ENCODE measurements at places on chromosomes 5 and 9. TPM values are rescaled to one million over a fixed set of nuclear protein-coding genes. Genes with fewer than 3 reads are reported as not detected.

GRCh38 chr5:146745931-146746577 is 132.5 kb downstream of the PPP2R2B start:
- DNase-seq, result no peak

DNA sequence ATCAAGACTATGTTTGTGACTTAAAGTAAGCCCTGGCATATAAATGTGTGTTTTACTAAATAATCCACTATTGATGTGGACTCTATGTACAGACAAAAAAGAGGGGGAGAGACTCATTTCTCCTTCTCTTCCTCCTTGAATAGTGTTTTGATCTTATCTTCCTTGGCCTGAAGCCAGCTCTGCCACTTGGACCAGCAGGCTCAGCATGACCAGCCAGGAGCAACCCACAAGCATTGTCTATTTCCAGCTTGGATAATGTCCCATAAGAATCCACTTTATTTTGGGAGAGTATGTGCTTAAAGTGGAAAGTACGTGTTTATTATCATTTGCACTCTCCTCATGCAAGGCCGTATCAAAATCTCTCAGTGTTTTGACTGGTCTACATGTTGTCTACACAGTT is 23.8 kb upstream of the SLC46A2 start:
- DNase-seq, result no peak

ADAM19 gene
- polyA plus RNA-seq, result 8.8 TPM

- DNase-seq, result no peak
Measured at GRCh38 chr9:106893088-106893487, 30.1 kb downstream of the ZNF462 start.

GRCh38 chr5:9373571-9373970 is 172.3 kb downstream of the SEMA5A start:
- DNase-seq, result no peak

CD74 gene
- polyA plus RNA-seq, result 230 TPM

ZNF782 gene
- 9.8 TPM for polyA plus RNA-seq

DNA sequence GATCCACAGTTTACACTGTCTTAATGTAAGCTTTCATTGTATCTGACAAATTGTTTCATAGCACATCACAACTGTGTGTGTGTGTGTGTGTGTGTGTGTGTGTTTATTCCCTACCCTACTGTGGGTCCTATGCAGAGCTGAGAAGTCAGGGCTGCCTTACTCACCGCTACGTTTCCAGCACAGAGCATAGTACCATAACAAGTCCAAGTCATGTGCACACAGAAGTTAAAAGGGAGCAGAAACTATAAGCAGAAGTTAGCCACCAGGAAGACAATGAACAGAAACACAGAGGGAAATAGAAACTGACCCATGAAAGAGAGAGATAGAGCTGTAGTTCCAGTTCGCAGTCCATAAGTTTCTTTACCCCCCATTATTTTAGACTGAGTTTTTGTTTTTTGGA is 38.2 kb upstream of the DMXL1 start:
- no peak for DNase-seq

FBP2 gene
- 0.10 TPM for polyA plus RNA-seq

TMEM267 gene
- polyA plus RNA-seq, result 24.3 TPM

- DNase-seq, result no peak
Measured at GRCh38 chr5:151862811-151863472, 61.7 kb downstream of the GLRA1 start.

GRCh38 chr9:136275655-136276429 is 28.1 kb downstream of the CCDC187 start:
- DNase-seq, result no peak

DNA sequence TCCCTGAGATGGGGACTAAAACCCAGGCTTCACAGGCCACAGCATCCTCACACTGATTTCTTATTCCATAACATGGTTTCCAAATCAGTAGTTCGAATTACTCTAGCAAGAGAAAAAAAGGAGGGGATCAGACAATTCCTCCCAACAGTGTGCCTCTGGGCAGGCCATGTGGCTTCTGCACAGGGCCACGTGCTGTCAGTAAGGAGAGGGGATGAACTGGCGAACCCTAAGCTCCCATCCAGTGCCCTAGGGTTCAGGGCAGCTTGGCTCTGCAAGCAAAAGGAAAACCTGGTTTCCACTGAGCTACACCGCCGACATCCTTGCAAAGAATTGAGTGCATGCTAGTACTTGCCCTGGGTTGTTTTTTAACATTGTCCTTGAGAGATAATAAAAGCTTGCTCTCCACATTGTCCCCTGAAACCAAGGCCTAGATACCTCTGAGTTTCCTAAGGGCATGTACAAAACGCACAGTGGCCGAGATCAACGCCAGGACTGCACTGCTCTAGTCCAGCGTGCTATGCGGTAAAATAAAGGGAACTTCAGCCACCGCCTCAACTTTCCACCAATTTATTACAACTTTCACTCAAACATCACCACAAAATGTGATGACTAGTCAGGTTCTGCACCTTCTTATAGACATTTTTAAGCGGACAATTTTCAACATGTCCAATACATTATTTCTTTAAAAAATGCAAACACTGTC is 4.5 kb downstream of the CAMSAP1 start:
- no peak for DNase-seq

DNA sequence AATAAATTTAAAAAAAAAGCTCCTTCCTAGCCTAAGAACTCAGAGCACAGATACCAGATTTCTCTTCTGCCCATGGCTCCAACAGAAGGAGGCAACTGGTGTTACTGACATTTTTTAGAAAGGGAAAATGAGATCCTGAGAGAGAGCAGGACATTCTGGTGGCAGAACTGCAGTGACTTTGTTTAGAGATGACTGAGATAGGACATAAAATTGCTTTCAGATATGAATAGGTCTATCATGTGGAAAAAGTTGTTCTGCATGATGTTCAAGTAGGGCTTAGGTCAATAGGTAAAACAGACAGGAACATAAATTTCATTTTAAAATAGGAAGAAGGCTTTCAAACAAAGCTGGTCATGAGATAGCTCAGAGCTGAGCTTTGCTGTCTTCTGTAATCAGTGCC is 49.6 kb downstream of the NIPAL4 start:
- DNase-seq, result no peak

LHX3 gene
- polyA plus RNA-seq, result not detected

SLC6A3 gene
- 0.60 TPM for polyA plus RNA-seq

- peak; percentile 52 for DNase-seq
Measured at GRCh38 chr9:134738869-134739659, 97.5 kb downstream of the COL5A1 start.

SHROOM1 gene
- polyA plus RNA-seq, result 19.4 TPM

- no peak for DNase-seq
Measured at GRCh38 chr5:64688391-64688790, 1.9 kb upstream of the SHISAL2B start.

GRCh38 chr5:89125372-89125771 is 242.4 kb upstream of the MEF2C start:
- no peak for DNase-seq

GRCh38 chr5:58498340-58498942 is 7.2 kb downstream of the GAPT start:
- DNase-seq, result peak; percentile 33

SPINK6 gene
- polyA plus RNA-seq, result not detected

DNA sequence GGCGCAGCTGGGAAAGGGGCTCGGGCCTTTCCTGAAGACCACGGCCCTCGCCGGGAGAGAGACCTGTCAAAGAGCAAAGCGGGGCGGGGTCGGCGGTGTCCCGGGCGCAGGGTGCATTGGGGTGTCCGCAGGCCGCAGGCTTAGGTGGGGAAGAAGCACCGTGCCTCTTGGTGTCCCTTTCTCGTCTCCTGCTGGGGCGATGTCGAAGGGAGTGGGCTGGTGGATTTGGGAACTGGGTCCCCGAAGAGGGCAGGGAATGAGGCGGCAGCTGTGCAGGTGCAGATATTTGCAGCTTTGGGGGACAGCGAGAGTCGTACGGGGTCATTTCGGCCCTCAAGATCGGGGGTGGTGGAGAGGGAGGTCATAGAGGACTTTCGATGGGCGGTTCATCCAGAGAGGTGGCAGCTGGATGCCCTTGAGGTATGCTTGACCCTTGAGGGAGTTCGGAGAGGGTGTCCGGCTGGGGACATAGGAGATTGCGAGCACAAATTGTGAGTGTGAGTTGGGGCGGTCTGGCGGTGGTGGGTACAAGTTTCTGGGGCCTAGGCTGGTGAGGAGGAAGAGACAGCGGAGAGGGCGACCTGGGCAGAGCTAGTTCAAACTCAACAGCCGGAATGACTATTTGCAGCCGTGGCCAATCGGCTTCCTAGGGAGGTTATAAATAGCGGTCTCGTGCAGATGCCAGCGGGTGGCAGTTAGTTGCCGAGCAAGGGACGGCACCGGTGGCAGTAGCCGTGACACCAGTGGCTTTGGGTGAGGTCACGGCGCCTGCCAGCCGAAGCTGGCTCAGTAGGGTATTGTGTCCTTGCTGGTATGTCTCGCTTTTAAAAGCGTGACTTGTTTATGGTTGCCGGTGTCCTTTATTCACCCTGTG is 601 bp downstream of the NNT start:
- peak; percentile 54 for DNase-seq

Data from left kidney (tissue), 8 donors.